ENCODE measurements at places on chromosomes 13 and 19.

DNA sequence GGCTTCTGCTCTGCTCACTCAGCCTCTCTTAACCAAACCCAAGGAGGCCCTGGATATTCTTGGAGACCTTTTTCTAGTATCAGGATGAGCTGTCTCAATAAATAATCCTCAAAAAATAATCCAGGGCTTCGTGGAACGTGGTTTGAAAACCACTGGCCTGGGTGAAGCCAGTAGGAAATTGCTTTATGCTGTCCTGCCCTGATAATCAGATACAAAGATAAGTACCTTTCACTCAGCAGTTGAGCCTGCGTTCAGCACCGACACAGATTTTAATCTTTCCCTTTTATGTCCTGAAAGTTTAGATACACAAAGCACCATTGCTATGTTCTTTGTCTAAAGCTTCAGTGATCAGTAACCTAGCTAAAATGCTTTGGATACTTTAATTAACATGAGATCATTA, 460.0 kb downstream of the RFC3 start:
- H3K4me1 ChIP-seq = no peaks in the 10 kb centered on the region
- no peaks in the 10 kb centered on the region for H3K27me3 ChIP-seq
- H3K27ac ChIP-seq = no peak overlapping the region
- no peaks in the 10 kb centered on the region for H3K36me3 ChIP-seq
- no peak overlapping the region for H3K4me3 ChIP-seq

- H3K36me3 ChIP-seq = no peaks in the 10 kb centered on the region
- no peak for DNase-seq
- H3K4me1 ChIP-seq = no peaks in the 10 kb centered on the region
- no peaks in the 10 kb centered on the region for H3K27me3 ChIP-seq
- no peak overlapping the region for H3K4me3 ChIP-seq
Observed at GRCh38 chr13:49357694-49358093, 86.2 kb downstream of the CAB39L start.

DNA sequence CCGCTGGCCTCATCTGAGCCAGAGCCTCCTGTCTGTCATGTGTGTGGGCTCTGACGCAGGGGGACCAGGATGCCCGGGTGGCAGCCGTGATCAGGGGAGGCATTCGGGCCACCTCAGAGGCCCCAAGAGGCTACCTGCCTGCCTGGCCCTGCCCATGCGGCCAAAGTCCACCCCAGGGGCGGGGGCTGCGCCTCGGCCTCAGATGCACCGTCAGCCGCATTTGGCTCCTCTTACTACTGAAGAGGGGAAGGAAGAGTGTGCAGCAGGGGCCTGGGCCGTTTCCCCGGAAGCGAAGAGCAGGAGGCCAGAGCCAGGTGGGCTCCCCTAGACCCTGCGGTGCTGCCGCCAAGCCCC, 34.0 kb downstream of the C13orf46 start:
- H3K4me1 ChIP-seq = peaks cover 43% of the 10 kb centered on the region
- no peak overlapping the region for H3K27ac ChIP-seq
- H3K27me3 ChIP-seq = no peaks in the 10 kb centered on the region
- DNase-seq = peak; percentile 59

DNA sequence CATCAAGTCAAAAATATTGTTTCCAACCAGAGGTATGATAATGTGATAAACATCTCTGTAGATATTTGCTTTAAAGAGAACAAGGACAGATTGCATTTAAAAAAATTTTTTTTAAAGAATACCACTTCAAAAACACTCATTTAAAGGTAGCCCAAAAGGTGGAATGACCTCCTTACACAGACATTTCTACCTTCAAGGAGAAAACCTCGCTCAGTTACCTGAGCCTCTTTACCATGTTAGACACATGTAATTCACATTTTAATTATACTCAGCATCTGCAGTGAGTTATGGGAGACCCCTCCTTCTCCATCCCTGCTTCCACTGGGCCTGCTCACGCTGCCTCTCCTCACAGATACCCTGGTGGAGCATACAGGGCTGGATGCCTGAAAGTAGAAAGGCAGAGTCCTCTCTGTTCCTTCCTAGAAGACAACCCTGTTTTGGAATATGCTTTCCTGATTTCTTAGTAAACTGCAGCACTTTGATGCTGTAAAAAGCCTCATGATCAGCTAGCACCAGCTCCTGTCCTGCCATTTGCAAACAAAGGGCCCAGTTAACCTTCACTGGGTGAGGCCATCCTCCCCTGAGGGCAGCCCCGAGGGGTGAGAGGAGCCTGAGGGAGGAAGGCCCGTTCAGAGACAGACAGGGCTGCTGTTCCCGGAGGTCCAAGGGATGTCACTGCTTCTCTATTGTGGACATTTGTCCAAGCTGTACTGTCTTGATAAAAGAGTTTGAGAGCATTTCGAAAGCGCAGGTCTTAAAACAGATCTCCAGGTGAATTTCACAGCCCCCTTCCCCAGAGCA, 117.8 kb downstream of the IRS2 start:
- no peak overlapping the region for H3K27ac ChIP-seq
- H3K27me3 ChIP-seq = no peaks in the 10 kb centered on the region
- H3K36me3 ChIP-seq = no peaks in the 10 kb centered on the region
- DNase-seq = no peak
- H3K4me1 ChIP-seq = no peaks in the 10 kb centered on the region
- H3K4me3 ChIP-seq = no peak overlapping the region

- no peaks in the 10 kb centered on the region for H3K4me1 ChIP-seq
- H3K4me3 ChIP-seq = no peak overlapping the region
- DNase-seq = no peak
- H3K36me3 ChIP-seq = peaks cover 12% of the 10 kb centered on the region
- H3K27ac ChIP-seq = no peak overlapping the region
- H3K27me3 ChIP-seq = no peaks in the 10 kb centered on the region
Observed at GRCh38 chr13:113550453-113550852, 34.1 kb upstream of the TFDP1 start.

DNA sequence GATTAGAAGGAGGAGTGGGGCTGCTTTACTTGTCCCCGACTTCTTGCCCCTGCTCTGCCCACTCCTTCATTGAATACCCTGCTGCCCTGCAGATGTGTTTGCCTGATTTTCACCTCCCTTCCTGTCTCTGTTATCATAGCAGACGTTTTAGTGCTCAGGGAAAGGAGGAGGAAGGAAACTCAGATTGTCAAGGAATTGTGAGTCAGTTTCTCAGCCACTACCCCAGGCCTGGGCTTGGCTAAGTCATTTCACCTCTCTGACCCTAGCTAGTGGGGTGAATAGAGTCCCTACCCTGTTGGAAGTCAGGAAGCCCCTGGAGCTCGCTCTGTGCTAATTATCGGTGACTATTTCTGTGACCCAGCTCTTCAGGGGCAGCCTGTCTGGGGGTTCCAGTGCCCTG, 3.9 kb downstream of the BCKDHA start:
- no peak overlapping the region for H3K4me3 ChIP-seq
- H3K36me3 ChIP-seq = no peaks in the 10 kb centered on the region
- no peaks in the 10 kb centered on the region for H3K27me3 ChIP-seq
- no peak overlapping the region for H3K27ac ChIP-seq
- peaks cover 3% of the 10 kb centered on the region for H3K4me1 ChIP-seq
- DNase-seq = no peak

- no peaks in the 10 kb centered on the region for H3K36me3 ChIP-seq
- H3K27me3 ChIP-seq = no peaks in the 10 kb centered on the region
- no peak overlapping the region for H3K4me3 ChIP-seq
- H3K27ac ChIP-seq = no peak overlapping the region
Observed at GRCh38 chr13:91375116-91375729, 23.2 kb upstream of the GPC5 start.

- H3K36me3 ChIP-seq = no peaks in the 10 kb centered on the region
- no peaks in the 10 kb centered on the region for H3K4me1 ChIP-seq
- H3K27ac ChIP-seq = no peak overlapping the region
- DNase-seq = no peak
Observed at GRCh38 chr13:23144431-23144830, 36.3 kb upstream of the SGCG start.

DNA sequence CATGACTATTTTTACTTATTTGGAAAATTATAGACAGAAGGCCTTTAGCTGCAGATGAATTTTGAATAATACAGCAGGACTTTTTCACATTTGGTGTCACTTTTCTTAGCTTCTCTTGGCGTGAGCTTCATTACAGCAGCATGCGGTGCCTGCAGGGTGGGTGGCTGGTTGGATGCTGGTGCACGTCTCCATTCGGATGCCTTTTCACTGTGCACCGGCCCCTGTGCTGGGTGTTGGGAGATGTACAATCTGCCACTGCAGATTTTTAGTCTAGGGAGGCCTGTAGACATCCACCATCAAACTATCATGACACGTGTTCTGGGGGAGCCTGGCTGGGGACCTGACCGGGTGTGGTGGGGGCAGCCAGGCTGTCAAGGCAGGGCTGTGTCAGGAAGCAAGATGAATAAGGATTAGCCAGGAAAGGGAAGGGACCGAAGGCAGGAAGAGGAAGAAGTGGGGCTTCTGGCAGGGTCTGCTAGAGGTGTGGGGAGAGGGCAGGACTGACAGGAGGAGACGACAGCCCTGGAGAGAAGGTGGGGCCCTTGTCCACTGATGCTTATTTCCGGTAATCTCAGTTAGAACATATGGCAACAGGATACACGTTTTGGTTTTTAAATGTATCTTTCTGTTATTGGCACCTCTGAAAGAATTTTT, 88.8 kb downstream of the ARHGEF7 start:
- H3K4me1 ChIP-seq = peaks cover 12% of the 10 kb centered on the region
- H3K27me3 ChIP-seq = no peaks in the 10 kb centered on the region
- no peak for DNase-seq
- no peak overlapping the region for H3K4me3 ChIP-seq
- no peaks in the 10 kb centered on the region for H3K36me3 ChIP-seq

DNA sequence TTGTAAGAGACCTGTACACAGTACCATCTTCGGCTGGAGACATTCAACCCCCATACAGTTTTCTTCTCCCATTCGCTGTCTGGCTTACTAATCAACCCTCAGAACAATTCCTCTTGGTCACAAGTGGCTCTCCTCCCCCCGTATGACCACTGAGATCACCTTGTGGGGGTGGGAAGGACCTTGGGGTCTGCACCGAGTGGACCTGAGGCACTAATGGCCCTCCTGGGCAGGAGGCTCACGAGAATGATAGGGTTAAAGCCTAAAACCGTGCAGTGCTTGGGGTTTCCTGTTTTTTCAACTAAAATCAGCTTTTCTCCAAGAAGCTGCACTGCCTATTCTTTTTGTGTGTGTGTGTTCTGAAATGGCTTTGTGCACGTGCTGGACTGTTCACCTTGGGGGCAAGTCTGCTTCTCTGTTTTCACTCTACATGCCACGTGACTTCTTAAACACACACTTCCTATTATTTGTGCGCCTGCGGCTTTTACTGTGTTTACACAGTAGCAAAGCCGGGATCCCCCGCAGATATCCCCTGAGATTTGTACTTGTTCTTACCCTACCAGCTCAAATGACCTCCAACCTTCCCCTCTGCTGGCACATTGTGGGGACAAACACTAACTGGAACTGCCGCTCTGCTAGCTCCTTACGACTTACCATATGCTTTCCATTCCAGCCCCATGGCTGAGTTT, 12.3 kb downstream of the RBM26 start:
- H3K27me3 ChIP-seq = no peaks in the 10 kb centered on the region
- H3K36me3 ChIP-seq = no peaks in the 10 kb centered on the region
- H3K4me3 ChIP-seq = no peak overlapping the region
- peaks cover 3% of the 10 kb centered on the region for H3K4me1 ChIP-seq
- no peak overlapping the region for H3K27ac ChIP-seq

- H3K4me3 ChIP-seq = no peak overlapping the region
- H3K4me1 ChIP-seq = peaks cover 6% of the 10 kb centered on the region
- no peaks in the 10 kb centered on the region for H3K27me3 ChIP-seq
- no peak overlapping the region for H3K27ac ChIP-seq
Observed at GRCh38 chr19:32863841-32864240, 5.7 kb downstream of the SLC7A9 start.

GRCh38 chr13:111292710-111293485, 27.5 kb upstream of the TEX29 start:
- peaks cover 10% of the 10 kb centered on the region for H3K36me3 ChIP-seq
- no peak for DNase-seq
- H3K4me1 ChIP-seq = no peaks in the 10 kb centered on the region
- no peaks in the 10 kb centered on the region for H3K27me3 ChIP-seq

DNA sequence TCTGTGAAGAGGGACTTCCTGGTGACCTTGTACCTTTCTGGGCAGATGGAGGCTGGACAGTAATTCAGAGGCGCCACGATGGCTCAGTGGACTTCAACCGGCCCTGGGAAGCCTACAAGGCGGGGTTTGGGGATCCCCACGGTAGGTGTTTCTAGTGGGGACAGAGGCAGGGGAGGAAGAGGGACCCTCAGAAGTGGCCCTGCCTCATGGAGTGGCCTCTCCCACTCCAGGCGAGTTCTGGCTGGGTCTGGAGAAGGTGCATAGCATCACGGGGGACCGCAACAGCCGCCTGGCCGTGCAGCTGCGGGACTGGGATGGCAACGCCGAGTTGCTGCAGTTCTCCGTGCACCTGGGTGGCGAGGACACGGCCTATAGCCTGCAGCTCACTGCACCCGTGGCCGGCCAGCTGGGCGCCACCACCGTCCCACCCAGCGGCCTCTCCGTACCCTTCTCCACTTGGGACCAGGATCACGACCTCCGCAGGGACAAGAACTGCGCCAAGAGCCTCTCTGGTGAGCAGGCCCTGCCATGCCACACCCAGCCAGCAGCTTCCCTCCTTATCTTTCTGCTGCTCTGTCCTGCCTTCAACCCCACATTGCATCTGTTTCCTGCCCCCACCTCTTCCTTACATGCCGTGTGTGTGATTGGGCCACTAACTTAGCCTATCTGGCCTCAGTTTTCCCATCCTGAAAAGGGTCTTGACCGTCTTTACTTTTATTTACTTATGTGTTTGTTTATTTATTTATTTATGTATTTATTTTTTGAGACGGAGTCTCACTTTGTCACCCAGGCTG, 7.3 kb downstream of the ANGPTL4 start:
- peaks cover 3% of the 10 kb centered on the region for H3K27me3 ChIP-seq
- peak overlapping the region; percentile 70 for H3K27ac ChIP-seq
- no peaks in the 10 kb centered on the region for H3K36me3 ChIP-seq
- H3K4me3 ChIP-seq = peak overlapping the region; percentile 44

GRCh38 chr19:38975861-38976271, 324 bp upstream of the FBXO17 start:
- peak; percentile 89 for DNase-seq
- peaks cover 5% of the 10 kb centered on the region for H3K4me1 ChIP-seq
- no peaks in the 10 kb centered on the region for H3K27me3 ChIP-seq
- H3K27ac ChIP-seq = peak overlapping the region; percentile 82

DNA sequence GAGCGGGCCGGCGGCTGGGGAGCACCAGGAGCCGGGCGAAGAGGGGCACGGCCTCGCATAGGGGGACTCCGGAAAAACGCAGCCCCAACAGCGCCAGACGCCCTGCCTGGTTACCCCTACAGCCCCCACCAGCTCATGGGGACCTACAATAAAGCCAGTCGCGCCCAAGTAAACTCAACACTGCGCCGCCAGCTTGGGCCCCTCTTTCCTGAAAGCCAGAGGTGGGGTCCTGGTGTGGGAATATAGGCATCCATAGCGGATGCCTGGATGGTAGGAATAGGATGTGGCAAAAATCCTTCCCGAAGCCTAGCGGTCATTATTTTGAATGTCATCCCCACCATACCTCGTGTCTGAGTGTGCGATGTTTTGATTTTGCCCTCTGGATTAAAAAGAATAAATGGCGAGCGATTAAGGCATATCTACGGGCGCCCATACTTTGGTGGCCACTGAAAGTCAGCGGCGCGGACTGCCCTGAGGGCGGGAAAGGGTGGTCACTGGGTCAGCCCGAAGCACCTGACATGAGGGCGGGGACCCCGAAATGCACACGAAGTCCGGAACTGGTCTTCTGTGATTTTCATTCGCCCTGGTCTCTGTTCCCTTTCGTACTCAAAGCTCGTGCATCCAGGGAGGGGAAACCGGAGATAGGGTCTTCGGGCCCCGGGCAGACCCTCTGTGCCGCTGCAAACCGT, at the start of the genes NHLRC3 and PROSER1:
Gene NHLRC3 (plus strand): TSS at position 577 of the 689 bp plus-strand sequence. CDS start 184 bp downstream, outside the sequence.
Gene PROSER1 (minus strand): TSS at position 210 of the 689 bp plus-strand sequence. CDS start 847 bp downstream, outside the sequence.
- H3K4me1 ChIP-seq = peaks cover 7% of the 10 kb centered on the region
- peak; percentile 83 for DNase-seq
- no peaks in the 10 kb centered on the region for H3K27me3 ChIP-seq
- H3K4me3 ChIP-seq = peak within 1 kb of the TSS; percentile 90
